ENCODE measurements at places on chromosomes 1 and 21.

DNA sequence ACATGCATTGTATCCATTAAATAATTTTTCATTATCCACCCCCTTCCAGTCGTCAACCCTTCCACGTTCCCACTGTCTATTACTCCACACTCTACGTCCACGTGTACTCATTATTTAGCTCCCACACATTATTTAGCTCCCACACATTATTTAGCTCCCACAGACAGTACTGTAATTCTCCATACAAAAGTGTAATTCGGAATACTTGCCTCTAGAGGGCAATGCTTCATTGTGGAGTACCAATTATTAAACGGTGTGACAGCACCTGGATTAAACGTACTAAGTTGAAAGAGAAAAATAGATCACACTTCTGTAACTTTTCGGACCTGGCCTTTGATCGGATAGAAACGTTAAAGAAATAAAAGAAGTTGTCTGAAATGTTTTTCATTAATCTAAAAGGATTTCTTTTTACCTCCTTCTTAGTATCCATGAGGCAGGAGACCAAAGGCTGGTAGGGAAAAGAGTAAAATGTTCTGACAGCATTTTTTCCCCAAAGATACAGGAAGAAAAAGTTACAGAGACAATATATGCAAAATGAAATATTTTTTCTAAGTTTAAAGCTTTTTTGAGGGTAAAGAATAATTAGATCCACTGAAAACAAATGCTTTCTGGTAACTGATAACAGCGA, 99.2 kb downstream of the LHX8 start:
- DNase-seq, result peak; percentile 31

GRCh38 chr1:240646571-240647240, 34.8 kb upstream of the GREM2 start:
- DNase-seq, result no peak

DNA sequence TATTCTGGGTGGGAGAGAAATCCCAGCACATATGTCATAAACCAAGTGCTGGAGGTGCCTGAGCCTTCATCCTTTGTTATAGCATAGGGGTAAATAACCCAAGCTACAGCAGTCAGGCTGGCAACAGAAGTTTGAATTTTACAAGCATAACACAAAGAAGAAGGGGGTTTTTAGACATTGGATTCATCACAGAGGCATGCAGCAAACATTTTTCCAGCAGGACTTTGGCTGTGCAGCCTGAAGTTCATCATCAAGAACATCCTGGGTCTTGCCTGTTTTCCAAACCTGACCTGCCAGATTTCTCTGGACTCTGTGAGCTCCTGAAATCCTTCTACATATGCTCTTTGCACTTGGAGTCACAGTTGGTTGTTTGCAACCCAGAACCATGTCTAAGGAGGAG, 16.2 kb downstream of the PTGER3 start:
- no peak for DNase-seq

- DNase-seq, result no peak
These were observed 61.3 kb downstream of the CD34 start for GRCh38 chr1:207849646-207850045.

- peak; percentile 96 for DNase-seq
These were observed 26.8 kb downstream of the LRRC53 start for GRCh38 chr1:74485622-74486021.
